Activated gamma-delta T cell treated with anti-CD3 and anti-CD28 coated beads, Interleukin-2, amount 50 U/mL, for 16 hours (primary cell): ENCODE measurements at places on chromosomes 13 and 19.

GRCh38 chr13:107271227-107271626 is 703.3 kb upstream of the ARGLU1 start:
- DNase-seq, result no peak

GRCh38 chr13:47397739-47398138 is 500.9 kb upstream of the HTR2A start:
- no peak for DNase-seq

DNA sequence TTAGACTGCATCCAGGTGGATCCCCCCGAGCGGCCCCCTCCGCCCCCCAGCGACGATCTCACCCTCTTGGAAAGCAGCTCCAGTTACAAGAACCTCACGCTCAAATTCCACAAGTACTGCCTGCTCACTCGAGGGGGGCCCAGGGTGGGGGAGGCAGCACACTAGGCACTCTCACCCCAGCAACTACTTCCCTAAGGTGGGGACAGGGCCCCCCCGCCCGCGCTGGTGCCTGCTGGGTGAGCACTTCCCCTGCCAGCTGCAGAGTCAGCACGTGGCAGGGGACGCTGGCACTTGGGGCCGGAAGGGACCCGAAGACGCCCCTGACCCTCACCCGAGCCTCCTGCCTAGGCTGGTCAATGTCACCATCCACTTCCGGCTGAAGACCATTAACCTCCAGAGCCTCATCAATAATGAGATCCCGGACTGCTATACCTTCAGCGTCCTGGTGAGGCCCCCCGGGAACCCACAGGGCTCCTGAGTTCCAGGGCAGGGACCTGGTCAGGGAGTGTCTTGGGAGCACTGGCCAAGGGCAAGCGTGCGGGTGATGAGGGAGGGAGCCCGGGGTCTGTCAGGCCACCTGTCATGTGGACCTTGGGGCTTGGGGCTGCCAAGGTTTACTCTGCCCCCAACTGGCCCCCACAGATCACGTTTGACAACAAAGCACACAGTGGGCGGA is 5.2 kb downstream of the MCOLN1 start:
- no peak for DNase-seq

DNA sequence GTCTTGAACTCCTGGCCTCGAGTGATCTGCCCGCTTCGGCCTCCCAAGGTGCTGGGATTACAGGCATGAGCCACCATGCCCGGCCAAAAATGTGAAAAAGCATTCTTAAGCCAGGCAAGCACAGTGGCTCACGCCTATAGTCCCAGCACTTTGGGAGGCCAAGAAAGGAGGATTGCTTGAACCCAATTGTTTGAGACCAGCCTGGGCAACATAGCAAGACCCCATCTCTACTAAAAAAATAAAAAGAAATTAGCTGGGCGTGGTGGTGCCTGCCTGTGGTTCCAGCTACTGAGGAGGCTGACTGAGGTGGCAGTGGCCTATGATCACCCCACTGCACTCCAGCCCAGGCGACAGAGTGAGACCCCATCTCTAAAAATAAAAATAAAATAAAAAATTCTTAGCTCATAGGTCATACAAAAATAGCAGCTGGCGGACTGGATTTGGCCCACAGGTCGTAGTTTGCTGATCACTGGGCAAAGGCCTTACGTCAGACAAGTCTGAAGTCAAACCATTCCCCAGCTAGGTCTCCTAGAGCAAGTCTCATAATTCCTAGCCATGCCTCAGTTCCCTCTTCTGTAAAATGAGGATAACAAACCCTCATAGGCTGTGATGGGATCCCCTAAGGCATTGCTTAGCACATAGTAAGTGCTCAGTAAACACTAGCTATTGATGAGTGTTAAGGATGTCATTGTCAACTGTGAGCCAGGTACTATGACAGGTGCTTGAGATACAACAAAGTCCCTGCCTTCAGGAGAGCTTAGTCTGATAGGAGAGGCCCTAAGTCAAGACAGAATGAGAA is 36.0 kb downstream of the INSR start:
- DNase-seq, result no peak

GRCh38 chr13:53250977-53251376 is 222.4 kb downstream of the OLFM4 start:
- no peak for DNase-seq

DNA sequence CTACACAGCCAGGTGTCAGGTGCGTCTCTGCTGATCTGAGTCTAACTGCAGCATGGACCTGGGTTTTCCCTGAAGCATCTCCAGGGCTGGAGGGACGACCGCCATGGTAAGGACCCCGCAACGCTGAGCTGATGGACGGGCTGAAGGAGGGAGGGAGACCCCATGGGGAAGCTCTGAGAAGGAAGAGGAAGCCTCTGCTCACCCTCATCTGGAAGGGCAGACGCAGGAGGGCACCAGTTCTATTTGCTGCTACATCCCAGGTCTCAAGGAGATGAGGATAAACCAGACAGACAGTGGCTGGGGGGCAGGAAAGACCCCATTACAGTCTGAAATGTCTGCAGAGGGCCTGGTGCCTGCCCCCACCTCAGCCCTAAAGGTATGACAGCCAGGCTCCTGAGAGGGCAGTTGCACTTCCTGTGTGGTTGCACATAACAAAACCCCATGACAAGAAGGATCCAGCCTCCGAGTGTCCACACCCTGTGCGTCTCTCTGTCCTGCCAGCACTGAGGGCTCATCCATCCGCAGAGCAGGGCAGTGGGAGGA is at the start of gene LILRA2:
Gene LILRA2 (plus strand): TSS at position 461 of the 543 bp plus-strand sequence. CDS start 89 bp downstream, outside the sequence.
- no peak for DNase-seq

DNA sequence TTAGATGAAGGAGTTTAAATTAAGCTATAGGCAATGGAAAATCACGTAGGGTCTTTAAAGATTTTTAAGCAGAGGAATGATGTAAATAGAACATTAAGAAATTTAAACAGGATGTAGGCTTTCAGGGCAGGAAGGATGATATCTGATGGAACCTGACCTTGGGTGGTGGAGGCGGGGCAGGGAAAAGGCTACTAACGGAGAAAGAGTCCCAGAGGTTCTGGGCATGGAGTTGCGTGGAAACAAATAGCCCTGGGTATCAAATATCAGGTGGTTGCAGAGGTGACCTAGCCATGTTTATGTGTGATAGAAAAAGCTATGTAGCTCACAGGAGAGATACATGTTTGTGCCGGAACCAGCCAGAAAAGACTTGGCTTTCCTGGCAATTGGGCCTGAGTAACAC is 7.8 kb upstream of the CDK8 start:
- DNase-seq, result no peak

- DNase-seq, result no peak
Observed at GRCh38 chr19:17103177-17103576, 27.6 kb downstream of the MYO9B start.

DNA sequence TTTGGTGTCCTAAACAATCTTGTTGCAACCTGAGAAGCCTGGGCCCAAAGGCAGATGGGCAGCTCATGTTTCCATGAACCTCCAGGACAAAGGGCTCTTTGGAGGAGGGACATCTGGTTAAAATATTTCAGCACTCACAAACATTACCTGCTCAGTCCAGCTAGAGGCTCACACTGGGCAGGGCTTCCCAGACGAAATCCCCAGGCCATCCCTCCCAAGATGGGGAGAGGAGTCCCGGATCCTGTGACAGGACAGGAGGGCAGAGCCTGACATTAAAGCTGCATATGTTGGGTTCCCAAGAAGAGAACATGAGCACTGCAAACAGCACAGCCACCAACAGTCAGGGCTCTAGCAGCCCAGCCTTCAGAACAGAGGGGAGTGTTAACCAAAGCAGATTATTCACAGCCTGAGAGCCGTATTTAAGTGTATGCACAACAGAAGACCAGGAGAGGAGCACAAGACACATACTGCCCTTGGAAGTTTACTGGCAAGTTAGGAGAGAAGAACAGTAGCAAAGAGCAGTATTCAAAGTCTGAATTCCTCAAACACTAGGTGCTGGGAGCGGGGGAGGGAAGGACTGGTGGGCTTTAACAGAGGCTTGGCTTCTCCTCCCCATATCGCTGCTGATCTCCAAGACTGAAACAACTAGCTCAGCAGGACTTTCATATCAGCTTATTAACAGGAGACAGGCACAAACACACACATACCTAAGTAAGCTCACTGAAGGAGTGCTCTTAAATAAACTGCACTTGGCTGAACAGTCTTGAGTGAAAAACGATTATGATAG is 12.3 kb downstream of the ATP7B start:
- DNase-seq, result no peak

GRCh38 chr13:31056644-31057271 is 104.9 kb downstream of the HSPH1 start:
- no peak for DNase-seq

GRCh38 chr13:100301418-100301817 is 212.5 kb downstream of the PCCA start:
- no peak for DNase-seq

DNA sequence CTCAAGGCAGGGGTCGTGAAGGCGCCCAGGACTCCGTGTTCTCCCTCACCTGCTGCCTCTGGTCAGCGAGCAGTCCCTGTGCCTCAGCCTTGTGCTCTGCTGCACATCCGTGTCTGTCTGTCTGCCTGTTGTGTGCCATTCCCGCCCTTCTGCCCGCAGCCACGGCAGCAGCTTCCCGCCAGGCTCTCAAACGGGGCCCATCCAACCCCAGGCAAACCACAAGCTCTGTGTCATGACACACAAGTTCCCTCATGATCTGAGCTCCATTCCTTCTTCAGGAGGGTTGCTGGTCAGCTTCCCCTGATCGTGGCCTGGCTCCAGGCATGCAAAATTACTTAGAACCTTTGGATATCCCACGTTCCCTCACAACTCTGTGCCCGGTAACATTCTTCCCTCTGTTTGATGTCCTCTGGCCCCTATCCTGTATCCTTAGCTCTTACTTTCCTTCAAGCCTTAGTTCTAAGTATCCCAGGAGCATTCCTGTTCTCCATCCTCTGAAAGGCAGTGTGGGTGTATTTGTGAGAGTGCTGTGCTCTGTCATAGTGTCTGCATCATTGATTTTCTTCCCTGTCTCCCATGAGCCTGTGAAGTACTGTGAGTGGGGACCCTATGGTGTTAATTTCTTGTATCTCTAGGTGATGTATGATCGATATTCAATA is 3.2 kb downstream of the GPR183 start:
- no peak for DNase-seq

- DNase-seq, result no peak
Observed at GRCh38 chr13:96822895-96823294, 171.4 kb downstream of the OXGR1 start.

- no peak for DNase-seq
Observed at GRCh38 chr19:56699552-56699951, 28.0 kb upstream of the ZNF835 start.

DNA sequence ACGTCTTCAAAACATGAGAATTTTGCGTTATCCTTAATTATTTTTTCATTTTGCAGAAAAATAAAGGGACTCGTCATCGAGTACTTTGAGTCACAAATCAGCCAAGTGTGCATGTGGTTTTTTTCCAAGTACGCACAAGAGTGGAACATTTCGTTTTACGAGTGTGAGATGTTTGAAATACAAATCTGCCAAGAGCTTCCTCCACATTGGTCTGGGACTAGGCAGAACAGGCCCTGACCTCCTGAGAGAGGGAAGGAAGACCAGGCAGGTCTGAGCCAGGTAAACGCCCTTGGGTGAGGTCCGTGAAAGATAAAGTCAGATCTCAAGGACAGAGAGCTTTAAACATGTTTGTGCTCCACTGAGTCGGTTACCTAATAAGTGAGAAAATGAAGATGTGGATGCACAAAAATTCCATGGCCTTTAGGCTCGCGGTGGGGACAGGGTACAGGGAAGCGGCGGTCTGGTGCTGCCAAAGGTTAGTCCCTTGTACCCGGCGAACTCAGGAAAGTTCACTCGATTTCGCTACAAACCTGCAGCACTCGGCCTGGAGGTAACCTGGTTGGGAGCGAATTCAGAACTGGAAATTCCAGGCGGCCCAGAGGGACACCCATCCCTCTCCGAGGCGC is 473 bp upstream of the ITM2B start:
- no peak for DNase-seq

DNA sequence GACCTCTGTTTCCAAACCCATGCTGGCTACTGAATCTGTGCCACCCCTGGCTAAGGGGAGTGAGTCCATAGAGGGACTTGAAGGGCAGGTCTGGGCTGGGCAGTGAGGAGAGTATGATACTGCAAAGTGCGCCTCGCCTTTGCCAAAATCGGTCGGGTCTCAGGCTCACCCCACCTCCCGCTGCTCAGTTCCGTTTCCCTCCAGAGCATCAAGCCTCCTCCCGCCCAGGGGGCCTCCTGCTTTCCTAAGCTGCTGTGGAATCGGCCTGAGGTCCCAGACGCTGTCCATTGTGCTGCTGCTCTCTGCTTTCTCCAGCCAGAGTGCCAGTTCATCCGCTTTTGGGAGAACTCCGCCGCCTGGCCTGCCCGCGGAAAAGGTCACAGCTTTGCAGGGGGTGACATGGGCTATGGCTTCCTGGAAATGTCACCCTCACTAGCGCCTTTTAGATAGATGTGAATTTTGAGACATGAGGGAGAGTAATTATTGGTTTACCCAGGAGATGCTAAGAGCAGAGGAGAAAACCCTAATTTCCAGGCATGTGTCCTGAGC is 1418.4 kb downstream of the UQCRFS1 start:
- no peak for DNase-seq

GRCh38 chr19:27753622-27754021 is 1459.3 kb downstream of the UQCRFS1 start:
- DNase-seq, result no peak

GRCh38 chr13:113258321-113259054 is 38.6 kb upstream of the LAMP1 start:
- DNase-seq, result no peak

DNA sequence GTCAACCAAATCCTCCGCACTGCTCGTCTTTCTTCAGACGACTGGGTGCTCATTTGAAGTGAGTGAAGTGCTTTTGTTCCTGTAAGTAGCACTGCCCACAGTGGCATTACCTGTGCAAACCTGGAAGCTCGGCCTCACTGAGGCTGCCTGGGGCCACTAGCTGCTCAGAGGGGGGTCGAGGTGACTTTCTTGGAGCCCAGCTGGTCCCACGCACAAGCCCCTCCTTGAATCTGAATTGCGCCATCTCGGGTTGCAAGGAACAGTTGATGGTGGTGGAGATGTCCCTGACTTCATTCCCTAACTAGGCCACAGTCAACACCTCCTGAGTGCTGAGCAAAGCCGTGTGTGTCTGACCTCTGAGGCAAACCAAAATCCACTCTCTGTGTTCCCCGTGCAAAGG is 79.3 kb upstream of the GPR183 start:
- DNase-seq, result no peak

- DNase-seq, result no peak
Observed at GRCh38 chr13:24683351-24683750, 3.1 kb downstream of the ATP12A start.

DNA sequence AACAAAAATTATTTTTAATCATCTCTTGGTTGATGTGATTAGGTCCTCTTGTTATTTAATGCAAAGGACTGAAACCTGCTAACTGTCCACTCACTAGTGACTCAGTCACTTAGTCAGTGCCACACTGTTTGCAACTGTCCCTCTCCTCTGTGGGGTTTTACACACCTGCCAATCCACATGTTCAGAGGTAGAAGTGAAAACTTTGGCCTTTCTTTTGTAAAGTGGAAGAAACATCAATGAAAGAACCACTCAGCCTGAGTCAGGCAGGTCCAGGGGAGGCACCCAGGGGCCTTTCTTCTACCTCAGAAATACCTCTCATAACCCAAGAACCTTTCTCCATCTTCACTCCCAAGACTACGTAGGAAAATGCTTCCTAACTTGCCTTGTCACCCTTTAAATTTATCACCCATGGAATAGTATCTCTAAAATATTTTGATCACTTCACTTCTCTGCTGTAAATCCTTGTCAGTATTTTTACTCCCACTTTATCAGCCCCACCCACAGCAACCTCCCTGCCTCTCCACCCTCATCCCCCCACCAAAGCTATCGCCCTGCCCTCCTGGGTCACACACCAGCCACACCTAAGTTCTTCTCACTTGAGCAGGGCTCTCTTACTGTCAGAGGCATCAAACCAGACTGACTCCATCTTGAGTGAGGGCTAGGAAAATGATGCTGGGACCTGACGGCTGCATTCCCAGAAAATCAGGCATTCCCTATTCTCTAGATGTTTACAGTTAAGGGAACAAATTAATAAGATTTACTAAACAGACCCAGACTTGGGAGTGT is 29.6 kb upstream of the EEF1AKMT1 start:
- DNase-seq, result no peak
